ENCODE measurements at places on chromosomes 2 and 18.

DNA sequence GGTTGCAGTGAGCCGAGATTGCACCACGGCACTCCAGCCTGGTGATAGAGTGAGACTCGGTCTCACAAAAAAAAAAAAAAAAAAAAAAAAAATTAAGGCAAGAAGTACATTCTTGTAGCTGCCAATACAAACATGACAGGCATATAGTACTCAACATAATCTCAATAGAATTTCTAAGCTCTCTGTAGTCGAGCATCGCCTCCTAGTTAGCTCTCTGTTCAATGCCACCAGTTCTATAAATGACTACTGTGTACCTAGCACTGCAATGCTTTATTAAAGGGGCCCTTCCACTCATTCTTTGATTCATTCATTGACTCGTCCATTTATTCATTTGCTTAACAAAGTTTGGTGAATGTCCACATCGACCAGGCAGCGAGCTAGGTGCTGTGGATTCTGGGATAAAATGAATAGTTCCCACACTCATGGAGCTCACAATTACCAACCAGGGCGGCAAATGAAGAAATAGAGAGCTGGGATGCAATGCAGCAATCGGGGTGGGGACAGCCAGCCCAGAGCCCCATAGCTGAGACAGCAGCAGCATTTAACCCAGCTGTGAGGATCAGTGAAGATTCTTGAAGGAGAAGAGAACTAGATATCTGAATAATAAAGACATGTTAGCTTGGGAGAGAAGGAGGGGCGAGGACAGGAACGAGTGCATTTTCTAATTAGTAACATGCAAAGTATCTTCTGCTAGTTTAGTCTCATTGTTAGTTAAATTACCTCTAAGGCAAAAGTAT is 349.8 kb downstream of the LPIN1 start:
- DNase-seq = no peak

DNA sequence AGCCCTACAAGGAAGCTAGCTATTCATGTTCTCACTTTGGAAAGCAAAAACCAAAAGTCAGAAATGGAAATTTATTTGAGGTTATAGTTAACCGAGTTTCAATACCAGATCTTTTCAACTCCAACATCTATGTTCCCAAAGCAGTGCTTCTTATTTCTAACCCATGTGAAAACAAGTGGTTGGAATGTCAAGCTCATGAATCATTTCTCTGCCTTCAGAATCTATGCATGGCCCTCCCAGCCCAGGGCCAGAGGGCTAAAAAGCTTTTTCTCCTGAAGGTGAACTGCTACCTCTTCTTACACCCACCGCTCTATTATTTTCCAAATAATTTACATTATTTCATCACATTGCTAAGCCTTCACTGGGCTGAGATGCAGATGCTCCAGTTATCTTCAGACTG is 158.4 kb downstream of the SP3 start:
- peak; percentile 10 for DNase-seq

- DNase-seq = peak; percentile 57
Observed at GRCh38 chr2:69164061-69164778, 151.2 kb downstream of the ANTXR1 start.

- no peak for DNase-seq
Observed at GRCh38 chr2:46751897-46752296, 163.7 kb downstream of the MCFD2 start.

Data from fibroblast of upper back skin (primary cell).